ENCODE measurements at places on chromosomes 5 and 9.

GRCh38 chr5:107631805-107632362 lies 38.9 kb downstream of the EFNA5 start:
- no peak for DNase-seq

DNA sequence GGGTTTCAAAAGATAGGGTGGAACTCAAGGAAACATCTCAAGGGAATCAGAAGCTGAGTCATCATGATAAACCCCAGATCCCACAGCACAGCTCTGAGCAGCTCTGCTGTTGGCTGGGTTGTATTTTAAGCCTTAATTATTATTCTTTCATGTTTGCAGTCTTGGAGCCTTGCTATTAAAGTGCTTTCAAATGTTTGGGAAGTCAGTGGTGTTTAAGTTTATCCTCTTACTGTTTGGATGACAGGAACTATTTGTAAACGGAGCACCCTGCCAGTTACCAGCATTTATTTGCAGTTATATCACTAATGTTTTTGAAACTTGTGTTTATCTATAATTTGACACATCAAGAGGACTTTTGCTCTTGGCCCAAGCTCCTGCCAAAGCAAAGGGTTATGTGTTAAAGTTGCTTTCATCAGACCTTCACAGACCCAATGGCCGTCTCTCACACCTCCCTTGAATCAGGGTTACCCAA lies 141.1 kb upstream of the SPDL1 start:
- no peak for DNase-seq

DNA sequence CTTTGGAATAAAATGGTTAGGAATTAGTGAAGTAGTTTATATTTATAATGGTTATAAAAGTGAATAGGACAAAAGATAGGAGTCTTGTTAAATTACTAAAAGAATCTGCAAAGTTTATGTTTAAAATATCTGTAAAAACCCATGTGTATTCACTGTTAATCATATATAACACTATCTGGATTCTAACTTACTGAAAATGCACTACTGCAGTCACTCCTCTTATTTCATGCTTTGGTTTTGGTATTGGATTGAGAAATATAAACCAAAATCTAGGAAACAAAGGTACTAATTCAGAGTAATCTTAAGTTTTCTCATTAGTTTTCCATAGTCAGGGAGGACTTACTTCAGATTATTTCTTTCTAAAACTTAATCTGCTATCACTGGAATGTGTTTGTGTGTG lies 49.5 kb downstream of the ST8SIA4 start:
- no peak for DNase-seq

DNA sequence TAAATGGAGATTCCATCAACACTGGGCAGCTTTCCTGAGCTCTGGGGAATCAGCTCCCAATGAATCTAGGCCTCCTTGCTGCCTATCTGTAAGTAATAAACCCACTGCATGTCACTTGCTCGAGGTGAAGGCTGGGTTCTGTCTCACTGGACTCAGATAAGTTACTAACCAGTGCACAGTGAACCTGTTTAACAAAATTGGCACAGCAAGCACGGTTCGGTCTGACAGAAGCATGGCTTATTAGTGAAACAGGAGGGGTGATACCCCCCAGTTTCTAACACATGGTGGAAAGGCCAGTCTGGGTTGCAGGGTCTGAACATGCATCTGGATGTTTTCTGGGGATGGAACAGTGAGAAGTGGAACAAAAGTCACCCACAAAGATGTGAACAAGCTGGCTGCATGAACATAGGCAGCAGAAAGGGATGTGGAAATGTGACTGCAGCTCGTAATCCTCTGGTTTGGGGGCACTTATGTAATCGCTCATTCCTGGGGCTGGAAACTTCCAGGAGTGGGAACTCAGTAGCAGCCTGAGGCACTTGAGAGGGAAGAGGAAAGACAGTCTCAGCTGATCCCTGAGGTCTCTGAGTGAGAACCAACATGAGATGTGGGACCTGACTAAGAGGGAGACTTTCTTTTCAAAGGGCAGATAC lies 37.7 kb downstream of the UGT3A2 start:
- DNase-seq = no peak

DNA sequence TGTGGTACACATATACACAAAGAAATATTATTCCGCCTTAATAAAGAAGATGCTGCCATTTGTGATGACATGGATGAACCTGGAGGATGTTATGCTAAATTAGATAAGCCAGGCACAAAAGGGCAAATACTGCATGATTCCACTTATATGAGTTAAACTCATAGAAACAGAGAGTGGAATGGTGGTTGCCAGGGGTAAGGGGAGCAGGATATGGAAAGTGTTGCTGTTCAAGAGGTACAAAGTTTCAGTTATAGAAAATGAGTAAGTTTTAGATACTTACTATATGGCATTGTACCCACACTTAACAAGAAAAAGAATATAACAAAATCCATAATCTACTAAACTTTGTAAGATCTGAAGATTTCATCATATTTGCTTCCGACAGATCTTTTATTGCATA lies 252.2 kb downstream of the SYK start:
- DNase-seq = no peak

DNA sequence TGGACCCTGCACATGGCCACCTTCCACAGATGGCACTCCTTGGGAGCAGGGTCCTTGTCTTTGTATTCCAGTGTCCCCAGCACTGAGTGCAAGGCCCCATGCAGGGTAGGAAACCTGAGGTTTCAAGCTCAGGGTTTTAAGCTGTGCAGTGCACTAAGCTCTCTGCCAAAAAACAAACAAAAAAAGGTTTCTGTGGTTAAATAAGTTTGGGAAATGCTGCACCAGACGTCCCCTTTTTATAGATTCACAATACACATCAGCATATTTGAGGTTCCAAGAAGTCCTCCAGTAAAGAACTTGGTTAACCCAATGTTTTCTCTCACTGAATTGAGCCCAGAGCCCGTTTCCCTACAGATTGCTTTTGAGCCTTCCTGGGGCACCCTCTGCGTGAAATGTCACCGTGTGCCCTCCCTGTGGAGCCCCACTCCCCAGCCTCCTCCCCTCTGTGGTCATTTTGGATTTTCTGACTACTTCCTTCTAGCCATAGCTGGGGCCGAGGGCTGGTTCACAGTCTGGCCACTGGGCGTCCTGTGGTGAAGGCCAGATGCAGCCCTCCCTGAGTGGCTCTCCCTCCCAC lies 17.1 kb downstream of the DELE1 start:
- no peak for DNase-seq

DNA sequence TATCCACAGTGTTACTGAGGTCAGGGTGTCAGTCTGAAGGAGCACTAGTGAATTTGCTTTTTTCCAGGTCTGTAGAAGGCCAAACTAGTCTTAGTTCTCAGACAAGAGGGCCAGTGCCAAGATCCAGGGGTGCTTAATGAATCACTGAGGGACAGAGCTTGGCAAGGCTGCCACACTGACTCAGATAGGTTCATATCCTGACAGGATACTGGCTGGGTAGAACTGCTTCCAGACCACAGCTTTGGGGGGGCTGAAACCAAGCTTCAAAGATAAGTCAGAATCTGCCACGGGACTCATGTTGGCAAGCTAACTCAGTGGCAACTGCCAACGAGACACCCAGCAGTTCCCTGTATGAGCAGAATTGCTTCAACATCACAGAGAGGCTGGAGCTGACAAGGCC lies 1125.4 kb downstream of the EFNA5 start:
- no peak for DNase-seq

DNA sequence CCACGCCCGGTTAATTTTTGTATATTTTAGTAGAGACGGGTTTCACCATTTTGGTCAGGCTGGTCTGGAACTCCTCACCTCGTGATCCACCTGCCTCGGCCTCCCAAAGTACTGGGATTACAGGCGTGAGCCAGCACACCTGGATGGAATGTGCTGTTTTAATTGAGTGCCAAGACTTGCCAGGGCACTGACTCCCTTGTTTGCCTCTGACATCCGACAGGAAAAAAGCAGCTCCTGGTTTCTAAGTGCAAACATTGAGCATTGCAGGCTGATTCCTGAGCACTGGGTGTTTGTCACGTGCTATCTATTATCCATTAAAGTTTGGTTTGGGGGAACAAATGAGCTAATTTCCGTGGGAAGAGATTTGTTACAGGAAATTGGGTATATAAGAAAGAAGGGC lies 70.6 kb upstream of the CKMT2 start:
- no peak for DNase-seq

- no peak for DNase-seq
Observed at GRCh38 chr9:69785757-69786156, 25.9 kb upstream of the PTAR1 start.

DNA sequence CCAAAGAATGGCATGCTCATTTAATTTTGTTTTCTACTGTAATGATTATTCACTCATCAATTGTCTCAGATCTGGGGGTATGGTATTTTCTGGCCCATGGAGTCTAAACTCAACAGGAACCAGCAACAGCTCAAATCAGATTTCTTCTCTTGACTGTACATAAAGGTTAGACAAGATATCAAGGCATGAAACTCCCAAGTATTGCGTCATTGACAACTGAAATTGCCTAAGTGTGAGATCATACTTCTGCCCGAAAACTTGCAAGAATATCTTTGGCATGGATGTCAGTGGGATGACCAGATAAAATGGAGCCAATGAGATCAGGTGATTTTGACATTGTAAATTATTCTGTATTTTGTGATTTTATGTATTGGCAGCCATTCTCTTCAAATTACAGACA lies 141.7 kb upstream of the STK32A start:
- no peak for DNase-seq

DNA sequence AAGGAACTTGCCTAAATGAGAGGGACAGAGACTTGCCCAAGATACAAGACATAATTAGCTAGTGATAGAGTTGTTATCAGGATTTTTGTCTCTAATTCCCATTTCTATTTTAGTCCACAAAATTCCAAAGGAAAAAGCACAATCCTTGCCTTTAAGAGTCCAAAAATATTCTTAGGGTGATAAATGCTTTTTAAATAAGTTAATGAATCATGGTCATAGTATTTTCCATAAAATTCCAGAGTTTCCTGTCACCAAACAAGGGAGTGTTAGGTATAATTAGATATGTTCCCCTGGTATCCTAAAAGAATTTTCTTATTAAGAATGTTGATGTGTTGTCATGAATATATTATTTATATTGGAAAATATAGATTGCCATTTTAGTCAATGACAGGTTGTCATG lies 21.8 kb upstream of the CEP72 start:
- no peak for DNase-seq

- DNase-seq = no peak
Observed at GRCh38 chr9:123003466-123003865, 30.0 kb upstream of the GPR21 start.

DNA sequence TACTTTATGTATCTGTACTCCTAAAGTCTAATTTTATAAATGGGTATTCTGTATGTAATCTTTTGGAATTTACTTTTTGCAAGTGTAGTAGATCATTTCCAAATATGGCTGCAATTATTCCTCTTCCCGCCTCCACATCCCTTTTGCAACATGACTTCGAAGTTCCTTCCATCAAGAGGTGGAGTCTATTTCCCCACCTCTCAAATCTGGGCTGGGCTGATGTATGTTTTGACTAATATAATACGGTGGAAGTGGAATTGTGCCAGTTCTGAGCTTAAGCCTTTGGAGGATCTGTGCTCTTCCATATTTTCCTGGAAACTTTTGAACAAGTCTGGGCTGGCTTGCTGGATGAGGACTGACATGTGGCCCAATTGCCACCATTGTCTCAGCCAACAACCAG lies 155.9 kb downstream of the FGF18 start:
- DNase-seq = no peak

GRCh38 chr5:142495531-142495930 lies 170.7 kb upstream of the SPRY4 start:
- no peak for DNase-seq

DNA sequence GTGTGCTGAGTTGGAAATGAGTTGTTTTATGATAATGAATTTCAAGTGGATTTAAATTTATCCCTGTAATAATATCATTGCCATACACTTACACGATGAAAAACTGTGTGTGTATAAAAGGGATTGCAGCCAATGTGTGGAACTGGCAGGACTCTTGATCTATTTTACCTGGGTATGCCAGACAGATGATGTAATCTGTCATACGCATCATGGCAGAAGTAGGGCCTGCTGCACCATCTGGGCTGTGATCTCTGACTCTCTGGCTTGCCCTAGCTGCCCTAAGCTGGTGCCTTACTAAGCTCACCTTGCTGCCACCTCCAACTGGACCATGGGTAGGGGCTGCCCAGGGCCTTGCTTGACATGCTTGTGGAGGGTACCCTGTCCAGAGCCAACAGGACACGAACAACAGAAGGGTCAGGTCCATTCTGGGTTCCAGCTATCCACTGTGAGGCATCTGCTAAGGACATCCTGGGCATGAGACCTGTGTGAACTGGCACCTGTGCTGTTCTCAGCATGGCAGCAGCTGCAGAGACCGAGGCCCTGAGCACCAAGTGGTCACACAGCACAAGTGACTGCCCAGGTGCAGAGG lies 184.2 kb downstream of the FSTL4 start:
- no peak for DNase-seq
